Stimulated activated CD8-positive, alpha-beta memory T cell treated with anti-CD3 and anti-CD28 coated beads, Interleukin-4, amount 100 ng/mL, for 1 hour (primary cell): ENCODE measurements at places on chromosomes 11 and 22.

DNA sequence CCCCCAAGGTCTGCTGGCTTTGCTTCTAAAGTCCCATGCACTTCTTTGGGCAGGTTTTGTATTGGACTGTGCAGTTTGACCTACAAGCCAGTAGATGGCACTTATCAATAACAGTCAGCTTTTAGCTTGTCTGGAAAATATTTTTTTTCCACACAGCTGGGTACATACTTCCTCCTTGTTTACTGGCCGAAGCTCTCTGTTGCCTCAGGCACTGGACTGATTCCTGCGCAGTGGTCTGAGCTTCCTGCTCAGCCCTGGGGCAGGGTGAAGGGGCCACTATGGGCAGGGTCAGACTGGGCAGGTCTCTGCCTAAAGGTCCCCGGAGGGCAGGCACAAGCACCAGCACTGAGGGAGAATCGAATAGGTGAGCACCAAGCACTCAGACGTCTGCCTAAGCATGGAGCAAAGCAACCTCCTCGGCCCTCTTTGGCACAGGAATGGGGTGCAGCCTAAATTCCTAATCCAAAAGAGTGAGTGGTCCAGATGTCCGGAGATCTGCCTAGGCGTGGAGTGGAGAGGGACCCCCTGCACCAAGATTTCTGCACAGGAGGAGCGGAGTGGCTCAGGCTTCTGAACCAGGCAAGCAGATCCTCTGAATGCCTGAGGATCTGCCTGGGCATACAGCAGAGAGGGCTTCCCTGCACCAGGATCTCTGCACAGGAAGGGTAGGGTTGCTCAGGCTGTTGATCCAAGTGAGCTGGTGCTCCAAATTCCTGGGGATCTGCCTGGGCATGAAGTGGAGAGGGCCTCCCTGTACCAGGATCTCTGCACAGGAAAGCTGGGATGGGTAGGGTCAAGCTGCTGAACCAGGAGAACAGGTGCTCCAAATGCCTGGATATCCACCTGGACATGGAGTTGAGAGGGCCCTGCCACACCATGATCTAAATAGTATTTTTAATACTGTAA lies 105.9 kb upstream of the C11orf58 start:
- no peak for DNase-seq

DNA sequence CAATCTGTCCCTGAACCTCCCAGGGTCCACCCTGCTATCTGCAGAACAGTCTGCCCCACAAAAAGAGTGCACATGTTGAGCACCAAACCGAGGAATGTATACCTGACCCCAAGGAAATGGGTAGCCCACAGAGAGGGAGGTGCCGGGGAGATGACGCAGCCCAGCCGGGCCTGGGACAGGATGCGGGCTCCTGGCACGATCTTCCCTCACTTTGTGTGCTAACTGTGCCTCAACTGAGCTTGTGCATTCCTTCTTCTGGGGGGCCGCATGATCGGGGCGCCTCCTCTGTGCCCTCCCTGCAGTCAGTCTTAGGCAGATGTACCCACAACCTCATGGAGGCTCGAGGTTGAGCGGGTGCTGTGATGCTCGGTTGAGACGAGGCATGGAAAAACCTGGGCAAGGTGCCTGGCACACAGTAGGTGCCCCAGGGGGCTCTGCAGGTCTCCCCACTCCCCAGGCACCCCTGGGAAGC lies 2.4 kb downstream of the GAS2L1 start:
- DNase-seq: no peak

DNA sequence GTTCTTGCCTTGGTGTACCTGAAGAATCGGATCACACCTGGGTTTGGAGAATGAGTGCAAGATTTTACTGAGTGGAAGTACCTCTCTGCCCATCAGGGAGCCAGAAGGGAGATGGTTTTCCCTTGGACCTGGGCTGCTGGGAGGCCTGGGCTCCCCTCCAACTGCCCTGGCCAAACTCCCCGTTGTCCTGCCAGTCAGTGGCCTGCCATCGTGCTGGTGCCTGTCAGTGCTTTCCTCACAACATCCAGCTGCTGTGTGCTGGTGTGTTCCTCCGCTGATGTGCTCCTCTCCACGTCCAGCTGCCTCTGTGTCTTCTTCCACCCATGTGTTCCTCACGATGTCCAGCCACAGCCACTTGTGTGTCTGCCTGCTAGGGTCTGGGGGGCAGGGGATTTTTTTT lies 87.9 kb upstream of the CLPB start:
- no peak for DNase-seq

- DNase-seq: no peak
Measured at GRCh38 chr11:9740202-9740883, 76.5 kb downstream of the SWAP70 start.

GRCh38 chr22:43946384-43946667 lies 8.9 kb upstream of the SAMM50 start:
- no peak for DNase-seq

DNA sequence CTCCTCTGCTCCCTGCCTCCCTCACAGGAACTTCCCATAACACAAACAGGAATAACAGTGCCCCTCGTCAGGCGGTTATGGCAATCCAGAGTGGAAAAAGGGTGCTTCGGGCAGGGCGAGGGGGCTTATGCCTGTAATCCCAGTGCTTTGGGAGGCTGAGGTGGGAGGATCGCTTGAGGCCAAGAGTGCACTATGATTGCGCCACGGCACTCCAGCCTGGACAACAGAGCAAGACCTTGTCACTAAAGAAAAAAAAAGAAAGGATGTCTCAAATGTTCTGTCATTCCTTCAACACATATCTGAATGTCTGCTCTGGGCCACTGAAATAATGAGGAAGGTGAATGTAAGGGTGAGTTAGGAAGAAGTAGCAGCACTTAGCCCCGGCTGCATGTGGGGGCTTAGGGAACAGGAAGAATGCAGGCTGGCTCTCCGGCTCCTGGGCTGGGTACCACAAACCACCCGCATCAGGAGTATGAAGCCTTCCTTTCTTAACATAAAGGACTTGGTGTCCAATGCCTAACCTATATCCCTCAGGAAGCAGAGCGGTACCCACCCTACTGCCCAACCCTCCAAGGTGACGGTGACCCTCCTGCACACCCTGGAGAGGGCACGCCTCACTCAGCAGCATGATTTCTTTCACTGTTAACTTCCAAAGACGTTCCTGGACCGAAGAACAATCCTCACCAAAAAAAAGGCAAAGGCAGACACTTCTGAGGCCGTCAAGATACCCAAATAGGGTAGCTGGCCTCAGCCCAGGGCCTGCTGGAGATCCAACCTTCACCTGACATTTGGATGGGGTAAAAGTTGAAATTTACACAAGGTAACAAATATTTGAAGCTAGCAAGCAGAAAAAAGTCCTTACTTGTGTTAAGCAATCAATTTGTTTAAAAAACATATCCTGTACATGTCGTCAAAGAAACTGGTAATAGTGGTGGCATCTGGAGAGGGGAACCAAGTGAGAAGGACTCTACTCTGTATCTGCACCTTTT lies 3.8 kb downstream of the CPT1A start:
- DNase-seq: no peak

DNA sequence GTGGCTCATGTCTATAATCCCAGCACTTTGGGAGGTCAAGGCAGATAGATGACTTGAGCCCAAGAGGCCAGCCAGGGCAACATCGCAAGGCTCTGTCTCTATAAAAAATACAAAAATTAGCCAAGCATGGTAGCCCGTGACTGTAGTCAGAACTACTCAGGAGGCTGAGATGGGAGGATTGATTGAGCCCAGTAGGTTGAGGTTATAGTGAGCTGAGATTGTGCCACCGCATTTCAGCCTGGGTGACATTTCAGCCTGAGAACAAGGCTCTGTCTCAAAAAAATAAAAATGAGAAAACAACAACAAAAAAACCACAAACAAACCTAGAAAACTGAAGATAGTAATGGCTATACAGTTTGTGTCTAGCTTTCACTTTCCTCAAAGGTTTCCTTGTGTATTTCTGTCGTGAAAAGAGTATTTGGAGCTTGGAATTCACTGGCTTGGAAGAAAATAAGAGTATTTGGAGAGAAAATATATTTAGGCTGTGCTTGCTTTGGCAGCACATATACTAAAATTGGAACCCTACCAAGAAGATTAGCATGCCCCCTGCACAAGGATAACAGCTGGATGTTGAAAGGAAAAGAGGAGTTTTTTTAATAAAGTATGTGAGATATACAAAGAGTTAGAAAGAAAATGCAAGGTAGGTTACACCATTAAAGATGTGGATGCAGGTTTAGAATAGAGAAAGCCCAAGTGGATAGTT lies 3.9 kb upstream of the BIRC3 start:
- DNase-seq: no peak

GRCh38 chr11:65849771-65850216 lies 8.2 kb downstream of the CFL1 start:
- no peak for DNase-seq

GRCh38 chr11:9799886-9800285 lies 136.0 kb downstream of the SWAP70 start:
- no peak for DNase-seq

DNA sequence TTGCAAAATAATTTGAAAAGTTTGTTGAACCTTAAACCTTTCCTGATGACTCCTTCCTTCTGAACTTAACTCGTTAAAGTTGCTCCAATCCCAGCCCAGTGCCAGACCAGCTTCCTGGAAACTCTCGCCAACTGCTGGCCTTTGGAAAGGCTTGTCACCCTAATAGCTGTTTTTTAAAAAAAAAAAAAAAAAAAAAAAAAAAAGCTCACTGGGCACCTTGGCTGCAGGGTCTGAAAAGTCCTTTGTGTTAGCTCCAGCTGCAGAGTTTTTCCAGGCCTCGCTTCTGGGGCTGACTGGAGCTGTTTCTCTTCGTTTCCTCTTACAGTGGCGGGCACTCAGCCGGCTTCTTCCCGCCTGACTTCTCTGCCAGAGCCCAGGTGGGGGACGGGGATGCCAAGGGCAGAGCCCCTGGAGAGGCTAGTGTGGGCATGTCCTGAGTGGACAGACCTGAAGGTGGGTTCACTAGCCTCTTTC lies 25.1 kb downstream of the KCNQ1OT1 start:
- DNase-seq: no peak

- DNase-seq: no peak
Measured at GRCh38 chr11:62393061-62393611, 25.7 kb upstream of the SCGB1A1 start.

GRCh38 chr11:27497284-27497866 lies 9.2 kb downstream of the LIN7C start:
- DNase-seq: no peak

GRCh38 chr11:79363861-79364378 lies 76.9 kb downstream of the TENM4 start:
- DNase-seq: no peak

DNA sequence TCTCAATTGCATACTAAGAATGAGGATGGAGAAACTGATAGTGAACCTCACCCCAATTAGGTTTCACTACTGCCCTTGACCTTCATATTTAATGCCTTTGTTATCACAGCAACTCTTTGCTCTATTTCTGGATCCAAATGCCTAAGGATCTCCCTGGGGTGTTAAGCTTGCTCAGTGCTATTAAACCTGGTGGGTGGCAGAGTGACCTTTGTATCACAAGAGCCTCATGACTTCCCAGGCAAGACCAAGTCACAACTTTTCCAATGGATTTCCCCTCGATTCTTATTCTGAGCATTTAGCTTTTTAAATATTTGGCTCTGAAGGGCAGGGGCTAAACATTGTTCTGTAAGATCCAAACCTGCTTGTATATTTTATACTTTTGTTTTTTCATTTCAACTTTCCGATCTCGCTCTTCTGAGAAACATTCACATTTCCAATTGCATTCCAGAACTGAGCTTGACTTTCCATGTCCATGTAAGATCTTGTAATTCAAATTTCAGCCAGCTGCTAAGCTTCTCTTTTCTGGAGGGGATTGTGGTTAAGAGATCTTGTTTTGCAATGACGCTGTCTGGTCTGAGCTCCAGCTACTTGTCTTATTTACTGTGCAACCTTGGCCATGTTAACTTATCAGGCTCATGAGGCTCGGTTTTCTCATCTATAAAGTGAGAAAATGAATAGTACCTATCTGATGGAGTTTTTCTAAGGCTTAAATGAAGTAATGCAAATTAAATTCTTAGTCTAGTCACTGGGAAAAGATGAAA lies 6.4 kb upstream of the EHF start:
- DNase-seq: no peak

- no peak for DNase-seq
Measured at GRCh38 chr11:6095798-6096197, 11.7 kb upstream of the OR56B4 start.

GRCh38 chr11:94602430-94603372 lies 35.5 kb downstream of the PIWIL4 start:
- no peak for DNase-seq

DNA sequence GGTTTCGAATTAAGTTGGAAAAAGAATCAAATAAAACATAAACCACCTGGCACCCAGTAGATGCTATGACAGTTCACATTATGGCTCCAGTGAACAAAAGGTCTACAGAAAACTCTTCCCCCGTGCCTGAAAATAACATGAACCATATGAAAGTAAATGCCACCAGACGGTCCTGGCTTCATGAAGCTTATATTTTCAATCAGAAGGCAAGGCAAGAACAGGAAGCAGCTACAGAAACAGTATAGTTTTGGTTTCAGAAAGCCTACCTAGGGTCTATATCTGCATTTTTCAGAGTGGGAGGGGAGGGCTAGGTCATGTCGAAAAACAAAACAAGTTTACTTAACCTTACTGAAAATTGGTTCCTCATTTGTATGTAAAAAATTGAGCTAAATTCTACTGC lies 9.8 kb downstream of the RAB30 start:
- no peak for DNase-seq

DNA sequence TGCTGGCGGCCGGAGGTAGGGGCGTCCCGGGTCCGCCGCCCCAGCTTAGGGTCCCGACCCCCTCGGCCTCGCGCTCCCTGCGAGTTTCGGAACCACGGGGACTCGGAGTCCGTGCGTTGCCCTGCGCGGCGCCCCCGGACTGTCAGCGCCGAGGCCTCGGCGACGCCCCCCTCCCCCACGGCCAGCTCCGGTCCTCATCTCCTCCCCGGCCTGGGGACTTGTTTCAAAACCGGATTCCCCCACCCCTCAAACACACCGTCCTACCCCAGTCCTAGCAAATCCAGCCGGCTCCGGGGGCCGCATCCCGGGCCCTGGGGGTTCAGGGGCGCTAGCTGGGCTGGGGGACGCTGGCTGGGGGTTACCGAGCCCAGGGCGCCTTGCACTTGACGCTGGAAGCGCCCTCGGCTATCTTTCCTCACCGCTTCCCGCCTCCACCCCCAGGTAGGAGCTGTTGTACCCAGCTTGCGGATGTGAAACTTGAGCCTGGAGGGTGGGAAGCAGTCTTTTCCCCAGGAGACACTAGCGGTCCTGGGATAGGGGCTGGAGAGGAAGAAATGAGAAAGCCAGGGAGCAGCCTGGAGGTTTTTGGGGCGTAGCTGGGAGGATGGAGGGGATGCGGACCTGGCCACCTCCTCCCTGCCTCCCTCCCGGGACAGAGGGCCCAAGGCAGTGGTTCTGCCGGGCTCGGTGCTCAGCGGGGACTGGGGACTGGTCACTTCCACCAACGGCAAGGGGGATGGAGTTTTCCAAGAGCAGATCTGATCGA lies 550 bp downstream of the FBLN1 start:
- DNase-seq: no peak
